ENCODE measurements at places on chromosomes 11 and 22. TPM values are rescaled to one million over a fixed set of nuclear protein-coding genes. Genes with fewer than 3 reads are reported as not detected.

The OR56A3 gene
- not detected for polyA plus RNA-seq

DNA sequence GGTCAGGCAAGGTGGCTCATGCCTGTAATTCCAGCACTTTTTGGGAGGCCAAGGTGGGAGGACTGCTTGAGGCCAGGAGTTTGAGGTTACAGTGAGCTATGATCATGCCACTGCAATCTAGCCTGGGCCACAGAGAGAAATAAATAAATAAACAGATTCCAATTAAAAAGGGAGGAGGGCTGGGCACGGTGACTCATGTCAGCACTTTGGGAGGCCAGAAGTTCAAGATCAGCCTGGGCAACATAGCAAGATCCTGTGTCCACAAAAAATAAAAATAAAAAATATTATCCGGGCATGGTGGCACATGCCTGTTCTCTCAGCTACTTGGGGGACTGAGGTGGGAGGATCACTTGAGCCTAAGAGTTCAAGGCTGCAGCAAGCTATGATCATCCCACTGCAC lies 7.5 kb downstream of the CYB561A3 start:
- no peak for DNase-seq
- no peak overlapping the region for H3K27ac ChIP-seq
- H3K27me3 ChIP-seq = no peaks in the 10 kb centered on the region
- no peaks in the 10 kb centered on the region for H3K4me1 ChIP-seq
- no peak overlapping the region for H3K4me3 ChIP-seq
- peaks cover 3% of the 10 kb centered on the region for H3K36me3 ChIP-seq

- H3K4me1 ChIP-seq = no peaks in the 10 kb centered on the region
- no peak for DNase-seq
- no peak overlapping the region for H3K27ac ChIP-seq
- H3K27me3 ChIP-seq = no peaks in the 10 kb centered on the region
Measured at GRCh38 chr11:18741783-18742182, 15.8 kb upstream of the IGSF22 start.

DNA sequence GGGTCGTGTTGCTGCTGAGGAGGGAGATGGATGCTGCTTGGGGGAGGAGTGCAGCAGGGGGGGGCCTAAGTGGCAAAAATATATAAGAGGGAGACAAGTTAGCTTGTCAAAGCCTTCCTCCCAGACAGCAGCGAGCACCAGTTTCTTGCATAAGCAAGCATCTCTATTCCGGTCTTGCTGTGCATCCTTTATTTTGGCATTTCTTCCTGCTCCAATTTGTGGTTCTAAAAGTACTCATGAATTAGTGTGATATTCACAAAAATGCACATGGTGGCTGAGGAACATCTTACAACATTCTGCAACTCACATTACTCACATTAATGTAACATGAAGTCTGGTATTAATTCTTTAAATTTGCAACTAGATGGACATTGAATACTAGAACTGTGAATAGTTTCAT lies 32.1 kb downstream of the GDPD5 start:
- H3K4me3 ChIP-seq = no peak overlapping the region
- H3K27me3 ChIP-seq = no peaks in the 10 kb centered on the region
- H3K4me1 ChIP-seq = no peaks in the 10 kb centered on the region

DNA sequence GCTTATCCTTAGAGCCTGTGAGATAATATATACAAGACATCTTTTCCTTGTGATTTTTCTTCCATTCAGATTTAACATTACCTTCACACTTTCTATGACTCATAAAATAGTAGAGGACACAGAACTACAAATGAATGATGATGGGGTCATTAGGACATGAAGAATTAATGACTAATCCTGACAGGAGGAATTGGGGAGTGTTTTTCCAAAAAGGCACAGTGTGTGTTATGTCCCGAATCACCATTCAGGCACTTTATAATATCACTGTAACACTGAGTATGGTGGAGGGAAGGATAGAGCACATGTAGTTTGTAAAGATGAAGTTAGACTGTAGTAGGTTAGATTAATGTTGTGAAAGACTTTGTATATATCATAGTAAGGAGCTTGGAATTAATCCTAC lies 391.3 kb downstream of the JRKL start:
- H3K36me3 ChIP-seq = no peaks in the 10 kb centered on the region
- no peaks in the 10 kb centered on the region for H3K4me1 ChIP-seq
- no peak overlapping the region for H3K4me3 ChIP-seq

The PRR33 gene
- polyA plus RNA-seq = not detected

DNA sequence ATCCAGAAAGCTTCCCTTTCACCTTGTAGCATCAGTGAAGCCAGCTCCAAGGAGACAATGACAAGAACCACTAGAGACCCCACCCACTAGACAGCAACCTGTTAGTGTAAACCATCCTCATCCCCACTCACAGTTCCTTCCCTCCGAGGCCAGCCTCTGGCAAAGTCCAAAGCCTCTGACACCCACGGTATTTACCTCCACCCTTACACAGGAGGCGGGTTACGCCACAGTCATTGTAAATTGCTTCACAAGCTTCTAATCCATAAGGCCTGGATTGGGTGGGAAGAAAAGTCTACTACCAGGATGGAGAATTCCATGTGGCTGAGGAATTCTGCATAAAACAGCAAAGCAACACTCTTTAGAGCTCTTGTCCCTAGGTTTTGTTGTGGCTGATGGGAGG lies 287.4 kb downstream of the BUD13 start:
- no peaks in the 10 kb centered on the region for H3K36me3 ChIP-seq
- no peak overlapping the region for H3K4me3 ChIP-seq
- H3K4me1 ChIP-seq = no peaks in the 10 kb centered on the region
- no peaks in the 10 kb centered on the region for H3K27me3 ChIP-seq

DNA sequence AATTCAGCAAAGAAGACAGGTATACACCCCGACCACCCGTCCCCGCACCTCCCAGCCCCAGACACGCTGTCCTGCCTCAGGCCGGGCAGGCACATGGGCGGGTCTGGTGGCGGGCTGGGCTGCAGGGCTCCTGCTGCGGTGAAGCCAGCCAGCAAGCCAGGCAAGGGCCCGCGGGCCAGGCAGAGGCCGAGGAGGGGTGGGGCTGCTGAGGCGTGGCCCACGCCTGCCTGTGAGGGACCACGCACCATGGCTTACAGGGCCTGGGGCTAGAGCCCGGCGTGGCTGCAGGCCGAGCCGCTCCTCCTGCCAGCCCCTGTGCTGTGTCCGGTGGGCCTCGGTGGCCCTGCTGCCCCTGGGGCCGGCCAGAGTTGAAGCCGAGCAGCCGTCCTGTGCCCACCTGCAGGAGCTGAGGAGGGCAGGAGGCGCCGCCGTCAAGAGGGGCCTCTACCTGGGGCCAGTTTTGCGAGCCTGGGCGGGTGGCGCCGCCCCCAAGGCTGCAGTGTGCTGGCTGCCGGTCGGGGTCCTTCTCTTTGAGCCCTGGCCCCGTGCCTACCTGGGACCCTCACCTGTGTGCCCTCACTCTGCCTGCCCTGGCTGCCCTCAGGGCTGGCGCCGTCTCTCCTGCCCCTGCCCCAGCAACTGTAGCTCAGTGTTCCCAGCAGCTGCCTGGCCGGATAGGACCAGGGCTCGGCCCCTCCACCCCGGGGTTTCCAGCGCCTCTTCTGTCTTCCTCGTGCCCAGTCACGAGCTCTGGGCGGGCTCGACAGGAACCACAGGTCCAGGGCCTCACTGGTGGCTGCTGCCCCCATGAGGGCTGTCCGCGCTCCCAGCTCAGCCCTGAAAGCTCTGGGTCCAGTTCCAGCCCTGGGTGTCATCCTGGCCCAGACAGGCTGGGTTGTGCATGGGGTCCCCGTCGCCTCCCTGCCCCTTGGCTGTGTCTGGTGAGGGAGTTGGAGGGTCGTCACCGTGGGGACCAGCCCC lies 38.4 kb downstream of the MOB2 start:
- H3K27ac ChIP-seq = no peak overlapping the region
- H3K27me3 ChIP-seq = no peaks in the 10 kb centered on the region
- H3K4me1 ChIP-seq = no peaks in the 10 kb centered on the region
- no peak for DNase-seq

DNA sequence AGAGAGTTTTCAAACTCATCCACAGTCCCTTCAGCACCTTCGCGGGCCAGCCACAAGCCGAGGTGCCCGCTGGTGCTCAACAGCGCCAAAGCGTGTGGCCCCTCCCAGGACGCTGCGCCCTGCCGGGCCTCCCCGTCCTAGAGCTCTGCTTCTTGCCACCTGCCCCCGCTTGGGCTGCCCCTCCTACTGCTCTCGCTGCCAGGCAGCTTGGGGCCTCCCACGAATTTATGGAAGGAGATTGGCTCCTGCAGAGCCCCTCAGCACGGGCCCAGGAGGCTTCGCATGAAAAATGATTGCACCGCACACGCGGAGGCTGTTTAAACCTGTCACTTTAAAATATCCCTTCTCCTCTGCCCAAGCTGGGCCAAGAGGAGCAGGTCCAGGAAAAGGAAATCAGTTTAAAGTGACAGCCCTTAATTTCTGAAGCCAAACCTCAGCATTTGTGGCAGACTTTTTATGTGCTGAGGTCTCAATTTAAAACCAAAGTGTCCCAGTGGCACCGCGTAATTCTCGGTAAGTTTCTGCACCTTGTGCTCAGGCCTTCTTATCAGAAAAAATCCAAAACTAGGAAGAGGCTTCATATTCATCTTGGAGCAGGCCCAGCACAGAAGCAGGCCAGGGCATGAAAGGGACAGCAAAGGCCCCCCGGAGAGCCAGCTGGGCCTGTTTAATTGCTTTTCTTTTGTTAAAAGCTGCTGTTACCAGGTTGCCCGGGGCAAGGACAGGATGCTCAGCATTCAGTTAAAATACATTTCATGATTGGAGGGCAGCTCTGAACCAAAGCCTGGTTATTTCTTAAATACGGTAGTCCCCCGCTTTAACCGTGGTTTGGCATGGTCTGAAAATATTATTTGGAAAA lies 303.6 kb downstream of the OPCML start:
- H3K27me3 ChIP-seq = no peaks in the 10 kb centered on the region
- H3K4me3 ChIP-seq = no peak overlapping the region
- H3K27ac ChIP-seq = no peak overlapping the region
- H3K4me1 ChIP-seq = no peaks in the 10 kb centered on the region
- DNase-seq = no peak
- no peaks in the 10 kb centered on the region for H3K36me3 ChIP-seq
